ENCODE measurements at places on chromosomes 2 and 18.

GRCh38 chr2:121014876-121015275 is 270.1 kb downstream of the TFCP2L1 start:
- no peak for DNase-seq

GRCh38 chr2:168801961-168802858 is at the start of gene NOSTRIN:
TSS of gene NOSTRIN (plus strand) at chr2:168802637. CDS start at chr2:168802647, 10 bp downstream.
- DNase-seq: peak; percentile 31

DNA sequence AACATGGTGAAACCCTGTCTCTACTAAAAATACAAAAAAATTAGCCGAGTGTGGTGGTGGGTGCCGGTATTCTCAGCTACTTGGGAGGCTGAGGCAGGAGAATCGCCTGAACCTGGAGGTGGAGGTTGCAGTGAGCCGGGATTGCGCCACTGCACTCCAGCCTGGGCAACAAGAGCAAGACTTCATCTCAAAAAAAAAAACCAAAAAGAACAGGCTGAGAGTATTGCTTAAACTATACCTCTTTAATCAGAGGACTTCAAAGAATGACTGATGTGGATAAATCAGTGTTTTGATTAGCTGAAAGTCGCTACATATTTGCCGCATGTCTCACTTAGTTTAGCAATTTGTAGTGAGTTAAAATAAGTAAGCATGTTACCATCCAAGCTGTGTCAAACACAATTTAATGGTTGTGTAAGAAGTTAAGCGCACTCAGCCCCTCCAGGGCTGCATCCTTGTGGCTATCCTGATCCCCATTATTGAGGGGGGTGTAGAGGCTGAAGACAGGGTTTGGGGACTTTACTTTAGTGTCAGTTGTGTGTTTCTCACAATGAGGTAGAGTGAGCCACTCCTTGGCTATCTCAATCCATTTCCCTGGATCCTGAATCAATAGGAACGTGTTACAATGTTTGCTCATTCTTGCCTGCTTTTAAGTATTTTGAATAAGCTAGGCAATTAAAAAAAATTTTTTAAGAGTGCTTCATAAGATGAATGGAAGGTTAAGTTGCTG is 11.0 kb upstream of the FARP2 start:
- peak; percentile 67 for DNase-seq

GRCh38 chr2:95072424-95072823 is 46.9 kb downstream of the MAL start:
- DNase-seq: no peak

DNA sequence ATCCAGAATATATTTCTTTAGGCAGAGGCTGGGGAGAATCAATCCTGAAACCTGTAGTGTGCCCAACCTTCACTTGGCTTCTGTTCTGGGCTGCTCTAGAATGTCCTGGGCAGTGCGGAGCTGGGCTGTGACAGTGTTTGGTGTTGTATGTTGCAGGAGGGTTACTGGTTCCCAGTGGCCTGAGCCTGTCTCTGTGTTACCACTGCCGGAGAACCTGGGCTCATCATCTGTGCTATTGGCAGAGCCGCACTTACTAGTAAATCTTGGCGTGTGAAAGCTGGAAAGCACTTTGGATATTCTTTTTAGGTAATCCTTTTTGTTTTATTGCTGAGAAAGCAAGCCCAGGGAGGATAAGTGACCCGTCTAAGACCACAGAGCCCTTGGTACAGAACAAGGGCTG is 412.9 kb downstream of the SLC4A3 start:
- DNase-seq: no peak

GRCh38 chr2:100682536-100682935 is 119.7 kb downstream of the PDCL3 start:
- no peak for DNase-seq

- DNase-seq: no peak
Measured at GRCh38 chr2:3025261-3025660, 352.4 kb downstream of the EIPR1 start.

- DNase-seq: no peak
Measured at GRCh38 chr18:26438980-26439379, 109.4 kb downstream of the KCTD1 start.

DNA sequence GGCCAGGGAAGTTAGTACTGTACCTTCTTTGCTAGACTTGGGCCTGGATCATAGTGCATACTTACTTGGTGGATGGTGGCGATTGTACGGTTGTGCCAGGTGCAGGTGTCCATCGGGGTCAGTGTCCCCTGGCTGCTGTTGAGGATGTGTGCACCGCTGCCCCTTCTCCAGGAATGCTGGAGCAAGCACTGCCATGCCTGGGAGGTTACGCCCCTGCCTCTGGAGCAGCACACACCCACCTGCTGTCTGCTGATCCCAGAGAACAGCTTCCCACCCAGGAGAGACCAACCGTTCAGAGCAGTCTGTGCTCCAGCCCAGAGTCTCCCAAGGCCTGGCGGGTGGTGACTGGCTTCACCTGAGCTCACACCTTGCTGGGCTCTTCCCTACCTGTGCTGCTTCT is 286.8 kb upstream of the HS6ST1 start:
- DNase-seq: no peak

DNA sequence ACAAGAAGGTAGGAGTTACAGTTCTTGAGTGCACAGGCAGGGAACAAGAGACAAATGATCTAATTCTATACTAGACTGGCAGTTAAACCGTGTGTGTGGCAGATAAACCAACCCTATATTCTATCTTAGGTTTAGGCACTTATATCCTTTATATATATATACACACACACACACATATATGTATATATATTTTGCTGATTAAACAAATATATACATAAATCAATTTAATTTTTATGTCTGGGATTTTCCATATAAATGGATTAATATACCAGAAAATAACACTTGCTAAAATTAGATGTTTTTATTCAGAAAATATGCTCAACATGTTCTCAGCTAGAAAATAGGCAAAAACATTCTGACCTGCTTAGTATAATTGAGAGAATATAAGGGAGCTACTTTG is 887.9 kb upstream of the KLHL29 start:
- no peak for DNase-seq

DNA sequence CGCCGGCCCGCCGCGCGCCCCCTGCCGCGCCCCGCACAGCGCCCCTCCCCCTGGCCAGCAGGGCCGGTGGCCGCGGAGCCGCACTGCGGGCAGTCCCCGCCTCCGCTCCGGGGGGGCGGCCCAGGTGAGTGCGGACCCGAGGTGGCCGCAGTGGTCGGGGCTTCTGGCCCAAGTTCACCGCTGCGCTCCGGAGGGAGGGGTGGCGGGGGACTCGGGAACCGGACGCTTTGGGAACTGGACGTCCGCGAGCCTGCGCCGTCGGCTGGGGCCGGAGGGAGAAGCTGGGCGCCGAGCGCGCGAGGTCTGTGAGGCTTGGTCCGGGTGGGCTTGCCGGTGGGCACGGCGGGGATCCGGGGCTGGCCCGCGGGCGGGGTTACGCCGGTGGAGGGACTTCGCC is 591 bp upstream of the LDLRAD4 start:
- DNase-seq: no peak

- peak; percentile 69 for DNase-seq
Measured at GRCh38 chr18:58338961-58339592, 289.8 kb downstream of the ALPK2 start.

- DNase-seq: no peak
Measured at GRCh38 chr18:8296886-8297616, 312.2 kb upstream of the RAB12 start.

GRCh38 chr18:48841381-48842258 is 109.1 kb downstream of the SMAD7 start:
- peak; percentile 35 for DNase-seq

DNA sequence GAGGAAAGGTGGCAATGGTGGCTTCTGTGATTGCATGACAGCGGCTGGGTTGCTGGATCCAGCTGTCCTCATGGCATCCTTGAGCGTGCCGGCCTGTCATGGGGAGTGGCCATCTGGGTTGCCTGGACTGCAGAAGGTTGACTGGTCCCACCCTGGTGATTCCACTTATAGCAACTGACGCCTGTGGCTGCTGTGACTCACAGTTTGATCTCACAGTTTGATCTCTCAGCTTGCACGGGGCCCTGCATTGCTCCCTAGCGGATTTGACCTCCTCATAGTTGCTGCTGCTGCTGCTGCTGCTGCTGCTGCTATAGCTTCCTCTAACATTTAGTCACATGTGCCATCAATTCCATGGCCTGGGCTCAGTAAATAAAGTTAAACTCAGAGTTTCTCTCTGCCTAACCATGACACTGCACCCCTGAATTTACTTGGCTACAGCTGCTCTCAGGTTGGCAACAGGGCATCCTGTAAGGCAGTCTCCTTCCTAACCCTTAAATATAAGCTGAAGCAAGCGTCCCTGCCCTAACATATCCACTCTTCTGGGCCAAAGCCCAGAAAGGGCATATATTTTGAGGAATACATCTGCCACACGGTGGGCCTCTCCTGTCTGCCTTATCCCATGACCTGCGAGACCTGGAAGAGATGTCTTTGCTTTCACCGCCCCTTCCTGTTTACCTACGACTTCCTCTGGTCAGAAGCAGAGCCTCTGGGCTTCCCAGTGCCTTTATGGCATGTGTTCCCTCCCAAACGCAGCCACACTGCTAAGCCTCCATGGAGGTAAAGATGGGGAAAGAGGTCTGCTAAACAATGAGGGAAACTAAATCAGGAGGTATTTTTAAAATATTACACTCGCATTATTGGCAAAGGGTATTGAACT is 37.8 kb upstream of the CCDC150 start:
- DNase-seq: peak; percentile 92

GRCh38 chr2:21251216-21251980 is 127.6 kb downstream of the TDRD15 start:
- DNase-seq: no peak

DNA sequence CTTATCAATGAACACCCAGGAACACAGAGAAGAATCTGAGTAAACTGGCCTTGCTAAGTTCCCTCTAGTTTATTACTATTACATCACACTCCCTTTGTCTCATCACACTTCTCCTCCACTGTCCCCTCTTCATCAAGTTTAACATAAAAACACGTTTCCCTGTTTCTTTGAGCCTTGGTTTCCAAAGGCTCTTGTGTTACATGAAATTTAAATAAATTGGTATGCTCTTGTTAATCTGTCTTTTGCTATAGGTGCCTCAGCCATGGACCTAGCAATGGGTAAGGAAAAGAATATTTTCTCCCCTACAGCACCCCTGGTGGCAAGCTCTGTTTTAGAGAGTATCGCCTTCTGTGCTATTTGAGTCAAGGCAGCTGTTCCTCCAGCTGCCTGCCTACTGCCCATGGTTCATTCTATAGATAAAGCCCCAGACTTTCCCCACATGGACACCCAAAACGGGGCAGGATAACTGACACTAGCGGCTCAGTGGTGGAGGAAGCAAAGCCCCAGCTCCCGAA is 31.8 kb downstream of the TGIF1 start:
- DNase-seq: no peak

- peak; percentile 77 for DNase-seq
Measured at GRCh38 chr2:200618590-200619021, 32.8 kb downstream of the AOX1 start.

DNA sequence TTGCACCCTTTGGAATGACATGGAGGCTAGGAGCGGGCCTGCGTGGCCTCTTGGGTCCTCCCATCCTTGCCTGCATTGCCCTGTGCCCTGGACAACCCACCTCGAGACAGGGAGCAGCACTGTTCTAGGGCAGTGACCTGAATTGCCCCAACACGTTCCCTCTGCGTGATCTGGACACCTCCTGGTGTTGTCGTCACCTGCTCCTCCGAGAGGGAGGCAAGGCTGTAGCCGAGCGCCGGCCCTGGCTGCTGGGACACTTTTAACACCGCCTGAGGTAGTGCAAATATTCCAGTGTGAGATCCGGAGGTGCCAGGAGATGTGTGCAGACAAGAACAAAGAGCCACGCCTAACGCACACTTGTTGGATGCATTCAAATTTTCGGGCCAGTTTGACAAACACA is 131.5 kb downstream of the SMAD7 start:
- no peak for DNase-seq

DNA sequence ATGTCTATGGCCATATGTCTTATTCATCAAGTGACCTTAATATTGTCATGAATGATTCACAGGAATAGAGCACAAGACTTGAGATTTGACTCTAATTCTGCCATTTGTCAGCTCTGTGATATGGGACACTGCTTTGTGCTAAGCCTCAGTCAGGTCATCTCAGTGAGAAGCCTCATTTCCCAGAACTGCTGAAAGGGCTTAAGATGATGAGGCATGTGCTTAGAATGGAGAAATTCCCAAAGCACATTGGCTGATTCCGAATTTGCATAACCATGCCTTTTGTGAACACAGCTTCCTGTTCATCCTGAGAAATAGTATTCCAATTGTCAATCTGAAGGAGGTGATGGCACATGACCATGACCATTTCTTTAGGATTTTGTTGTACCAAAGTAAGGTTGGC is 218.1 kb downstream of the ALK start:
- DNase-seq: peak; percentile 27

- no peak for DNase-seq
Measured at GRCh38 chr2:25021791-25022362, 20.0 kb upstream of the EFR3B start.

DNA sequence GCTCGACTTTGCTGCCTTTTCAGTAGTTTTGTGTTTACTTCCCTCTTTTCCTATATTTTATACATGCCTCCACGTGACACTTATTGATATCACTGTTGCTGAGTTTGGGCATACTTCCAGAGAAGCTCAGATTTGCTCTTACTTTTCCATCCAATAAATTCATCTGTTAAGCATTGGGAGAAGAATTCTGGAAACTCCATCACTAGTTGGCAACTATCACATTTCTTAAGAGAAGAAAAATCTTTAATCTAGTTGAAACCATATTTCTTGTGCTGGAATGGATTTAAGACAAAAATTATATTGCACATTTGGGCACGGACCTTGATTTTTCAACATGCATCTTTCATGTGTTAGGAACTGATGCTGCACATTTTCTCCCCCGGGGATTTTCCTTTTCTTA is 52.6 kb upstream of the CPO start:
- DNase-seq: no peak

- no peak for DNase-seq
Measured at GRCh38 chr2:215672406-215672805, 236.5 kb upstream of the FN1 start.

GRCh38 chr2:127342101-127342500 is 45.7 kb downstream of the MAP3K2 start:
- peak; percentile 7 for DNase-seq

GRCh38 chr2:83991992-83992391 is 467.1 kb downstream of the SUCLG1 start:
- no peak for DNase-seq

GRCh38 chr2:162749994-162750393 is 88.6 kb downstream of the KCNH7 start:
- DNase-seq: no peak

GRCh38 chr2:115942800-115943199 is 1500.4 kb downstream of the DPP10 start:
- no peak for DNase-seq

DNA sequence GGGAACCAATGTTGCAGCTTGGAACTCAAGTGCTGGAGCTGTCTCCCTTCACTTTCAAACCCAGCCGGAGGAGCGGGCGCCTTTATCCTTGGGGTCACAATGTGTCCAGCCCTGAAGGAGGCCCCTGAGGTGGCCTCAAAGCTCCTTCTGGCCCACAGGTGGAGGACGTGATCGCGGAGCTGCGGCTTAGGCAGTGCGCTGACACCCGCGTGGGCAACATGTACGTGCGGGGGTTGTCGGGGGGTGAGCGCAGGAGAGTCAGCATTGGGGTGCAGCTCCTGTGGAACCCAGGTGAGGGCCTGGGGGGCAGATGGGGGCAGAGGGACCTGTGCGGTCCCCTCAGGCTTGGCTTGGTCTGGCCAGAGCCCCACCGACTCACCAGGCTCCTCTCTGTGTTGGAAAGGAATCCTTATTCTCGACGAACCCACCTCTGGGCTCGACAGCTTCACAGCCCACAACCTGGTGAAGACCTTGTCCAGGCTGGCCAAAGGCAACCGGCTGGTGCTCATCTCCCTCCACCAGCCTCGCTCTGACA is 13.5 kb downstream of the ABCG8 start:
- no peak for DNase-seq

GRCh38 chr2:69046221-69046662 is 33.3 kb downstream of the ANTXR1 start:
- DNase-seq: peak; percentile 66

GRCh38 chr2:147716906-147717305 is 127.9 kb upstream of the ACVR2A start:
- no peak for DNase-seq

Measured in fibroblast of skin of right biceps (primary cell).